ENCODE measurements at places on chromosomes 3 and 15. TPM values are rescaled to one million over a fixed set of nuclear protein-coding genes. Genes with fewer than 3 reads are reported as not detected.

CHCHD4 gene
- 11.0 TPM for total RNA-seq

CPLX3 gene
- total RNA-seq, result 42.8 TPM

CHCHD6 gene
- 29.2 TPM for total RNA-seq

CMTM8 gene
- 3.4 TPM for total RNA-seq

WDR72 gene
- 1.4 TPM for total RNA-seq

NPHP3 gene
- total RNA-seq, result 48.4 TPM

CYP19A1 gene
- 0.33 TPM for total RNA-seq

ALG1L2 gene
- 1.0 TPM for total RNA-seq

NEO1 gene
- 83.9 TPM for total RNA-seq

XCR1 gene
- not detected for total RNA-seq

CELF6 gene
- total RNA-seq, result 23.9 TPM

SMCO1 gene
- total RNA-seq, result 0.38 TPM

IP6K2 gene
- total RNA-seq, result 111 TPM

CACNA1D gene
- 25.9 TPM for total RNA-seq

TMCO5A gene
- not detected for total RNA-seq

FRG2C gene
- not detected for total RNA-seq

ONECUT1 gene
- total RNA-seq, result 21.3 TPM

TRANK1 gene
- 14.7 TPM for total RNA-seq

NUP210 gene
- 29.5 TPM for total RNA-seq

ABI3BP gene
- total RNA-seq, result 146 TPM

BMF gene
- total RNA-seq, result 20.1 TPM

MAGEL2 gene
- total RNA-seq, result 6.7 TPM

POPDC2 gene
- 2.4 TPM for total RNA-seq

DNAJB8 gene
- total RNA-seq, result not detected

DPH6 gene
- total RNA-seq, result 43.5 TPM

DCLK3 gene
- 1.6 TPM for total RNA-seq

SH2D7 gene
- total RNA-seq, result not detected

ZNF148 gene
- total RNA-seq, result 60.5 TPM

RAB7A gene
- 75.9 TPM for total RNA-seq

SHF gene
- total RNA-seq, result 40.8 TPM

ALAS1 gene
- 41.1 TPM for total RNA-seq

ARL14 gene
- total RNA-seq, result not detected

CDC25A gene
- total RNA-seq, result 4.6 TPM

C3orf85 gene
- not detected for total RNA-seq

GOLGA6L4 gene
- total RNA-seq, result 3.5 TPM

LRRC34 gene
- total RNA-seq, result 17.3 TPM

CLDN1 gene
- 9.4 TPM for total RNA-seq

GATM gene
- total RNA-seq, result 49.4 TPM

MST1 gene
- 12.4 TPM for total RNA-seq

EPM2AIP1 gene
- 53.5 TPM for total RNA-seq

ATR gene
- 60.7 TPM for total RNA-seq

CIP2A gene
- total RNA-seq, result 18.5 TPM
